Astrocyte of the hippocampus (primary cell): ENCODE measurements at places on chromosomes 6 and 20.
A peak's percentile ranks its signal among the peaks of the same experiment; 100 is the strongest.

GRCh38 chr6:85460921-85461797 lies 11.3 kb downstream of the NT5E start:
- peak; percentile 60 for DNase-seq

DNA sequence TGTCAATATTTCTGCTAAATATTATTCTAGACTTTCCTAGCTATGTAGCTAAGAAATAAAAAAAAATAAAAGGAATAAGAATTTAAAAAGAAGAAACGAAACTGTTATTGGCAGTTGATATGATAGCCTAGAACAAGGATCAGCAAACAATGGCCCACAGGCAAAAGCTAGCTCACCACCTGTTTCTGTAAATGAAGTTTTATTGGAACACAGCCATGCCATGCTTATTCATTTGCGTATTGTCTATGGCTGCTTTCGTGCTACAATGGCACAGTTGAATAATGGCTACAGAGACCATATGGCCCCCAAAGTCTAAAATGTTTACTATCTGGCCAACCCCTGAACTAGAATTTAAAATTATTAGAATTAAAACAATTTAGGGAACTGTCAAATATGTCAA lies 952.6 kb upstream of the MAP3K7 start:
- DNase-seq = no peak

GRCh38 chr20:58389324-58389967 lies 417 bp downstream of the VAPB start:
- DNase-seq = peak; percentile 74

- DNase-seq = no peak
Measured at GRCh38 chr20:63656451-63656850, 1.7 kb upstream of the RTEL1 start.

- DNase-seq = peak; percentile 86
Measured at GRCh38 chr20:35226884-35227681, 593 bp downstream of the MMP24 start.

GRCh38 chr20:5395932-5396727 lies 79.4 kb upstream of the PROKR2 start:
- peak; percentile 19 for DNase-seq

DNA sequence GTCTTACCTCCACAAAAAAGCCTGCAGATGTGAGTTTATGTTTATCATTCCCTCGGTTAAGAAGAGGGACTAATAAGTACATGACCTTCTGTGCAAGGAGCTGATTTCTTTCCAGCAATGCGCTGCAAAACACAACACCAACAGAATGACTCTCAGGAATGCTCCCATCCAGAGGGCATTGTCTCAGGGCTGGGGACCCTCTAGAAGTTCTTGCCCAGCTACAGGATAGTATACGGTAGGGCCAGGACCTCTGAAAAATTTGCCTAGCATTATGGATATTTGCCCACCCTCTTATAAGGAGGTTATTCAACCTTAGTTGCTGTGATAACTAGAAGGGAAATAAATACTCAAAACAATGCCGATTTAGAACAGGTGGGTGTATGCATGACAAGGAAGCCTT lies 24.7 kb upstream of the RBL1 start:
- DNase-seq = no peak

DNA sequence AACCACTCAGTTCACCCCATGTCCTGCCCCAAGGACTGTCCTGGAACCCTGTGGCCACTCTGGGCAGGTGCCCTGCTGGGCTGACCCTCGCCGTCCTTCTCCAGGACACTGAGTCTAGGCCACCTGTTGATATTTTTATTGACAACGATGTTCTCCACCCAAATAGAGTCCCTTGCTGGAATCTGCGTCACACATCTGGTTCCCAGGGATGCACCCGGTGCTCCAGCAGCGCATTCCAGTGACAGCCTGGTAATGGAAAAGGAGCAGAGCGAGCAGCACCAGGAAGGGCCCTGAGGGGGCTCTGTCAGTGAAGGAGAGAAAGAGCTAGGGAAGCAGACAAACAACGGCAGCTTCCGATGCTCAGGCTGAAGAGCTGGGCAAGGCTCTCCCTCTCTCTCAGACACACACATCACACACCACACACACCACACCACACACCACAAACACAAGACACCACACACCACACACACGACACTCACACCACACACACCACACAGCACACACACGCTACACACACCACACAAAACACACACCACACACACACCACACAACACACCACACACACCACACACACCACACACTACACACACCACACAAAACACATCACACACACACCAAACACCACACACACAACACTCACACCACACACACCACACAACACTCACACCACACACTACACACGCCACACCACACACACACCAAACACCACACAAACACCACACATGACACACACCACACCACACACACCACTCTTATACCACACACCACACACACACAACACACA lies 117.9 kb upstream of the THBS2 start:
- DNase-seq = peak; percentile 5

DNA sequence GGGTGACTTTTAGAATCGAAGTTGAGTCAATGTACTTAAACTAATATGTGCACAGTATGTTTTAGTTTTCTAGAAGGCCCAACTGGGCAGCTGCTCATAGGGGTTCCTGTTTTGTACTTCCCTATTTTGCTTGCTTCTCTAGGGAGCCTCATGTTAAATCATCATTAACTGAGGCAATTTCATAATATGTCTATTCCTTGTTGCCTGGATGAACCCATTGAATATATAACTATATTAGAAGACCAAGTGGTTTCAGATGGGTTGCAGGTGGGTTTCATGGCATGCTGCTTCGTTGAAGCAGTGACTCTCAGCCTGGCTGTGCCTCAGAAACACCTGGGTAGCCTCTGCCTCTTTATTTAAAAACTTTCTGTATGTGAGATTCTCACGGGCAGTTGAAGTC lies 22.2 kb downstream of the CARMIL1 start:
- no peak for DNase-seq

GRCh38 chr6:112030961-112031660 lies 22.8 kb upstream of the CCN6 start:
- peak; percentile 55 for DNase-seq

DNA sequence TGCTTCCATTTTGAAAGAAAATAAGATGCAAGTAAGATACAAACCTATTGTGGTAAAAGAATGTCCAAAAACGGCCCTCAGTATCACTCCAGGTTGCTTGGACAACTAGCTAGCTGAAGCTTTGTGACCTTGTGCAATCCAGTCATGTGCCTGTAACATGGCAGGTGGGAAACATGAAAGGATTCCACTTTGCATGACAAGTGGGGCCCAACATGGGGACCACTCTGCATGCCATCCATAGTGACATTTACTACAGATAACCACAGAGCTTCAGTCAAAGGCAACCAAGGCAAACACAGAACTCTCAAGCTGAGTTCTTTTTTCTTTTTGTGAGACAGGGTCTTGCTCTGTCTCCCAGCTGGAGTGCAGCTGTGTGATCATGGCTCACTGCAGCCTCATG lies 15.8 kb upstream of the FBXO9 start:
- no peak for DNase-seq

- DNase-seq = peak; percentile 53
Measured at GRCh38 chr6:138577151-138577915, 78.0 kb upstream of the NHSL1 start.

DNA sequence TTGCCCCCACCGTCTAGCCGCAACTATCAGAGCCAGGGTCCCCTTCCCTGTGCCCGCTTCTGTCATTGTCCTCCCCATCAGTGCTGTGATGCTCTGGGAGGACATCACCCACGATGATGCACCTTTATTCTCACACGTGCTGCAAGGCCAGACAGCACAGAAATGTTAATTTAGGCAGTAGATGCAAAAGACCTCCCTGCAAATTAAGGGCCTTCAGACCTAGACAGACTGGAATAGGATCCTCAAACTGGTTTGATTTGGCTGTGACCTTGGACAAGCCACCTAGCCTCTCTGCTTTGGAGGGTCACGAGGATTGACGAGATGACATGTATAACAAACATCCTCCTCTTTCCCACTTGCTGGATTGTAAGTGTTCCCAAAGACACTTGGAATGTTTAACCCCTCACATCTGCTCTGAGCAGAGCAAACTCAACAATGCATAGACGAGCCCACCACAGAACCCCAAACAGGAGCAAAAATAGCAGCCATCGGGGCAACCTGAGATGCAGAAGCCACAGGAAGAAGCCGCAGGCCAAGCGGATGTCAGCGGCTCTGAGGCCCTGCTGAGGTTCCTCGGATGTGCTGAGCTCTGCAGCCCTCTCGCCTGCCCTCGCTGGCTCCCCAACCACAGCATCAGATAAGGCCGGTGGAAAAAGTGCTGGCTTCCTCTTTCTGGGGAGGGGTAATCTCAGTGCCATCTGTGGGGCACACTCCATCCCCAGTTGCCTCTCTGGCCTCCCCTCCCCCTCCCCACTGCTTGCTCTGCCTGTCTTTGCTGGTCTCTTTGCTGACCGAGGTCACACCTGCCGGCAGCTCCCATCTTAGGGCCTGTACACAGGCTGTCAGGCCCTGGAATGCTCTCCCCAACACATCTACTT lies 35.3 kb downstream of the TOX2 start:
- peak; percentile 44 for DNase-seq

DNA sequence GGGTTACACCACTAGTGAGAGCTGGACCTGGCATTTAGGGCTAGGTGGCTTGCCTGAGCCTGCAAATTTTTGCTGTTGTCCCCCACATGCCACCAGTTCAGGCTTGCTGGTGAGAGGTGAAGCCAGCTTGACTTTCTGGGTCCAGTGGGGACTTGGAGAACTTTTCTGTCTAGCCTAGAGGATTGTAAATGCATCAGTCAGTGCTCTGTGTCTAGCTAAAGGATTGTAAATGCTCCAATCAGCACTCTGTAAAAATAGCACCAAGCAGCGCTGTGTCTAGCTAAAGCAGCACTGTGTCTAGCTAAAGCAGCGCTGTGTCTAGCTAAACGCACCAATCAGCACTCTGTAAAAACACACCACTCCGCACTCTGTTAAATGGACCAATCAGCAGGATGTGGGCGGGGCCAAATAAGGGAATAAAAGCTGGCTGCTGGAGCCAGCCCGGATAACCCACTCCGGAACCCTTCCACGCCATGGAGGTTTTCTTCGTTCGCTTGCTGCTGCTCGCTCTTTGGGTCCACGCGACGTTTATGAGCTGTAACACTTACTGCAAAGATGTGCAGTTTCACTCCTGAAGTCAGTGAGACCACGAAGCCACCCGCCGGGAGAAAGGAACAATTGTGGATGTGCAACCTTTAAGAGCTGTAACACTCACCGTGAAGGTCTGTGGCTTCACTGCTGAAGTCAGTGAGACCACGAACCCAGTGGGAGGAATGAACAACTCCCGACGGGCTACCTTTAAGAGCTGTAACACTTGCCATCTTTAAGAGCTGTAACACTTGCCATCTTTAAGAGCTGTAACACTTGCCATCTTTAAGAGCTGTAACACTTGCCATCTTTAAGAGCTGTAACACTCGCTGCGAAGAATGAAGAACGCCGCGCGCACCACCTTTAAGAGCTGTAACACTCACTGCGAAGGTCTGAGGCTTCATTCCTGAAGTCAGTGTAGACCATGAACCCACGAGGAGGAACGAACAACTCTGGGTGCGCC lies 27.3 kb downstream of the GMPR start:
- no peak for DNase-seq

DNA sequence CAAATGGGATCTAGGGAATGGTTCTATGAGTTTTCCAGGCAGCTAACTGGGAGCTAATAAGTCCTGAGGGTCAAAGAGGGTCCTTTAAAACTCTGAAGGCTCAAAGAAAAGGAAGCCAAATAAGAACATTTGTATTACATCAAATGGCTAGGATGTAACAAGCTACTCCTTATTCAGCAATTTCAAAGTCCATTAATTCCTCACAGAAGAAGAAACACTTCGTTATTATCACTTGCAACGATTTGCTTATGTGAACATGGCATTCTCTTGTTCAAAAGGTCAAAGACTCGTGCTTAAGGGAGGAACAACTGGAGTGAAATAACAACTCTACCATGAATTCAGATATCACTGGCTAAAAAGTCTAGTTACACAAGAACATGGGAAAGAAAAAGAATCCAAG lies 70.8 kb upstream of the FBXO30 start:
- no peak for DNase-seq

DNA sequence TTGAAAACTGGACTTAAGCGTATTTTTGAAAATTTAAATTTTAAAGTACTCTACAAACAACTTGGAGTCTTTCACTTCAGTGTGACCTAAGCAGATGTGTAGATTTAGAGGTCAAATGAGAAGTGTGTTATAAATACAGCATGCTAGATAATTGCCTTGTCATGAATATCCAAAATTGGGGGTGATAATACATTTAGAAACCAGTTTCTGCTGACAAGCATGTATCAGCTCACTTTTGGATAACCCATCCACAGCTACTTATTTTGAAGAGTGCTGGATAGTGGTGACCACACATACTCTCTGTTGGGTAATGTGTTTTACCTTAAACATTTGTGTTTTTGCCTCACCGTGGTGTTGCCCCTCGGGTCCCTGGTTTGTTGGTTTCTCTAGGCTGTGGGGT lies 14.9 kb downstream of the RREB1 start:
- no peak for DNase-seq

GRCh38 chr20:23637282-23638221 lies at the start of gene CST3:
Gene CST3 (minus strand): TSS chr20:23637955. CDS start chr20:23637862, 93 bp downstream.
- DNase-seq = peak; percentile 94

- DNase-seq = peak; percentile 88
Measured at GRCh38 chr6:17448165-17448564, 54.8 kb downstream of the CAP2 start.

GRCh38 chr6:33163540-33163939 lies 28.7 kb downstream of the COL11A2 start:
- DNase-seq = no peak

DNA sequence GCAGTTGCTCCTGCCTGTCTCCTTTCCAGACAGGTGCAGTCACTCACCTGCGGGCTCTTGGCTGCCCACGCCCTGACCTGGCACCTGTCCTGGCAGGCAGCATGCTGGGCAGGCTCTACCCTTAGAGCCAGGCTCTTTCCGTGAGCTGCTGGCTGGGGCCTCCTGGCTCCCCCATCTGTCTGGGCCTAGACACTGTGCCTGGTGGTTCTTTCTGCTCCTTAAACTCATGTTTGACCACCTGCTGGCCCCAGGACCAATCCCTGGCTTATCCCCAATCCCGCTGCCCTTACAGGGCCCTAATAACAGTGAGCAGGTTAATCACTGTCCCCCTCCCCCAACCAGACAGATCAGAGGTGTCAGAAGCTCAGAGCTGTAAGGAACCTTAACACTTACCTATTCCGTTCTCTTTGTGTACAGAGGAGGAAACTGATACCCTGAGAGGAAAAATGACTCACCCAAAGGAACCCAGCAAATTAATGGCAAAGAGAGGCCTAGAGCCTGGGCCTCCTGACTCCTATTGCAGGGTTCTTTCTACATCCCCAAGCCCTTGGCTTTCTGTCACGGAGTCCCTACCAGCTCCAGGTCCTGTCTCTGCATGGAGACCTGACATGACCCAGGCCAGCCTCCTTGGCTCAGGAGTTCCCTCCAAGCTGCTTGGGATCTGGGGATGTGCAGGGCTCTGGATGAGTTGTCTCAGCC lies 54.7 kb downstream of the RAB44 start:
- DNase-seq = no peak
